ENCODE measurements at places on chromosomes 5 and 9.
A peak's percentile ranks its signal among the peaks of the same experiment; 100 is the strongest.

- DNase-seq = no peak
Observed at GRCh38 chr5:74581988-74582365, 58.6 kb downstream of the ENC1 start.

DNA sequence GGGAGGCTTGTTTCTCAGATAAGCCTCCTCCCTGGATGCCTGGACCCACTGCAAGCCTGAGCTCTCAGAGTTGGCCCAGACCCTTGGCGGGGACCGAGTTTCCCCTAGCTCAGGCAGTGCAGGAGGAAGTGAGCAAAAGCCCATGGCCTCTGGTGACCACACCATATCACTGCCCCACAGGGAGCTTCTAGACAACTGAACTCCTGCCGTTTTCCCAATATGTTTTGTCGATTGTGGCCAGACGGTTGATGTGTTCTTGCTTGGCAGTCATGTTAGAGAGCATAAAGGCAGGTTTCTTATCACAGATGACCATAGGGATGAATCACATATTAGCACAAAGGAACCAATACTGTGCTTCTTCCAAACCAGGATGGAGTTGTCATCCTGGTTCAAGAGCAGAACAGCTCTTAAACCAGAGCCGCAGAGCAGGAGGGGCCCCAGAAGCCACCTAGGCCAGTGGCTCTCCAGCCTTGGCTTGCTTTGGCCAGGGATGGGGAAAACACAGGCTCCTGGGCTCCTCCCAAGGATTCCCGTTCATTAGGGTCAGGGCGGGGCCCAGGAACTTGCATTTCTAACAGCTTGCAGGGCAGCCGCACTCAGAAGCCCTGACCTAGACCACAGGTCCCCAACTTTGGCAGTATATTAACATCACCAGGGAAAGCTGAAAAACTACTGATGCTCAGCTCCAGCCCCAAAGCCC, 113.1 kb upstream of the TBC1D2 start:
- DNase-seq = no peak

DNA sequence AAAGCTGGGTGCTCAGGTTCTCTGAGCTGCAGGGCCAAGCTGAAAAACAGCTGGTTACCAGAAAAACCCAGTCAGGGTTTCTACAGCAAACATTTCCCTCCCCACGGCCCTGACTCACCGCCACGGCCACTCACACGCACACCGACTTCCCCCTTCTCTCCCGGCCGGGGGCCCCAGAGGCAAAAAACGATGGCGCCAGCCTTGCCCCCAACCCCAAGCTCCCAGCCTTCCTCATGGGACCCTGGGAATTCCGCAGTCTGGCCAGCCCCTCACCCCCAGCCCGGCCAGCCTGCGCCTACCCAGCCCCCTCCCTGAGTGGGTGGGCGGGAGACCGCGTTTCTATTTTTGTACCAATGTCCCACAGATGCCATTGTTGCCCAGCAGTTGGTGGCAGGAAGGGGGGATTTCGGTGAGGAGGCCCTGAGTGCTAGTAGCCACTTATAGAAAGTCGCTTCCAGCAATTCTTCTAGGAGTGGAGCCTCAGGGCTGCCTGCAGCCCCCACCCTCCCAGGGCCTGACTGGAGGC, 18.4 kb downstream of the ENG start:
- no peak for DNase-seq

- no peak for DNase-seq
Observed at GRCh38 chr9:8078641-8079140, 279.1 kb upstream of the DMAC1 start.

DNA sequence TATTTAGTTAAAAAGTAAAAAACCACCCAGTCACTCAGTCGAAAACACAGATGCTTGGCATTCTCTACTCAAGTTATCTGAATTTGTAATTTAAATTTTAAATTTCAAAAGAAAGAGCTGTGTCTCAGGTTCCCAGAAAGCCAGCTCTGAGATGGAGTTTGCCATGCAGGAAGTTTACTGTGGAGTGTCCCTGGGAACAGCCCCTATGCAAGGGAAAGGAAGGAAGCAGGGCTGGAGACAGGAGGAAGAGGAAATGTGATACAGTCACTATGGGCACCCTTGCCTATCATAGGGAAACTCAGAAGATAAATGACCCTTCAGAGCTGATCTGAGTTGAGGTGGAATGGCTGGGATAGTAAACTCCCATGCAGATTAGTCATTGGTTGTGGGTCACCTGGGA, 408.8 kb upstream of the ACTBL2 start:
- no peak for DNase-seq

DNA sequence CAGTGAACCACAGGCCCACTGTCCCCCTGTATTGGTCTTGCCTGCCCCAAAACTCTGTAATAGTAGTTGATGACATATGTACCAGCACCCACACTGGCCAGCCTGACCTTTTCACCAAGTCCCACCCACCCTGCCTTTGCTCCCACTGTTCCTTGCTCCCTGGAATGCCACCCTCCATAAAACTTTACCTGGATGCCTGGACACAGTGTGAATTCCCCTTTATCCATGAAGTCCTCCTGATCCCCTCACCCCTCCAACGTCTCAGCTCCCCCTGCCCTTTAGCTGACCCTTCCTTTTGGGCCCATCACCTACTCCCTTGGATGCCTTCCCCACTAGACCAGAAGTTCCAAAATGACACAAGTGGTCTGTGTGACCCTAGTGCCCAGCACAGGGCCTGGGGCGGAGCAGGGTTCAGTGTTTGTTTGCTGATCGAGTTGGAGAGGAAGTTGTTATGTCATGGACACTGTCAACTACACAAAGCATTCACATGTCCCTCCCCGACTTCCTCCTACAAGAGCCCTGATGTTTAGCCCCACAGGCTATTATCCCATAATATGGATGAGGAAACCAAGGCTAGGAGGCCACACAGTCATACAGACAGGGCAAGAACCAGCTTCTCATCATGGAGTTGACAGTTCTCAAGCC, 16.1 kb downstream of the AMBP start:
- no peak for DNase-seq

DNA sequence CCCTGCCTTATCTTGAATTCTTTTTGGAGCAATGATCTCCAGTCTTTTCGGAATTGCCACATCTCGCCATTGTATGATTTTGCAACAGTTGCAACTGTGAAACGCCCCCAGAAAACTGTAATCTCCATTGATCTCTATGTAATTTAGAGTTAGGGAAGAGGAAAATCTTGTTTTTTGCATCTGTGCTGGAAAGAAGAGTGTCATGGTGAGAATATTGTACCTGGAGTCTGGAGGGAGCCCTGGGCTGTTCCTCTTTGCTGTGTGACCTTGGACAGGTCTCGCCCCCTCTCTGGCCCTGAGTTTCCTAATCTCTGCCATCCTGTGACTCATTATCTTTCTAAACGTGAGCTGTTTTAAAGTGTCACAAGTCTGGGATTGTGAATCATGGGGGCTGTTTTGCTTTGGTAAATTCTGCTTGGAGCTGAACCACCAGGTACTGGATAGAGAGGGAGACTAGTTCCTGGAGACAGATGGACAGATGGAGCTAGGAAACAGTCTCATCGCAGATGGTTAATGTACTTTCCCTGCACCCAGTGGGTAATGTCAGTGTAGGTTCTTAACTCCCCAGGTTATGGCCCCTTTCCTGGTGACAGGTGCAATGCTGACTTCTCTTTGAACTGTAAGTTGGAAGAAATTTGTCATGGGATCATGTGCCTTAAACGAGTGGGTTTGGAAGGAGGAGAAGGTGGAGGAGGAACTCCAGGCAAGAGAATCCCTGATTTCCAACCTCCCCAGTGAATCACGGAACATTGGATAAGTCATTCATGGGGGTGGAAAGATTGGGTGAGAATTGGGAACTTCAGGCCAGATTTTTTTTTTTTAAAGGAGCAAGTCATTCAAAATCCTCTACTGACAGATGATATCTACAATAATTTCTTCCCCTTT, 19.6 kb downstream of the PPARGC1B start:
- no peak for DNase-seq

DNA sequence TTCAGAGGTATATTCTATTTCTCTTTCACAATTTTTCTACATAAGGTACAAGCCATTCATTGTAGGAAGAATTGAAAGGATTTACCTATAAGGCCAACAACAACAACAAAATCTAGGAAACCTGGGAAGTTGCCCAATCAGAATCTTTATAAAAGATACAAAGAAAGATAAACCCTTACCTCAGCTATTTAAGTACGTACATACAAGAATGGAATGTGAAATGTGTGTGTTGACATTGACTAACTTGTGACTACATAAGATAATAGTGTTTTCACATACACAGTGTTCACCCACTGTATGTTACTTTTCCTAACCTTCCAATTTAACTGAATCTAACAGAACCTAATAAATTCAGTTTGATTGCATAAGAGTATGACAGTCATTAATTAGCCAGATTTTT, 154.1 kb downstream of the ADAMTS6 start:
- no peak for DNase-seq

DNA sequence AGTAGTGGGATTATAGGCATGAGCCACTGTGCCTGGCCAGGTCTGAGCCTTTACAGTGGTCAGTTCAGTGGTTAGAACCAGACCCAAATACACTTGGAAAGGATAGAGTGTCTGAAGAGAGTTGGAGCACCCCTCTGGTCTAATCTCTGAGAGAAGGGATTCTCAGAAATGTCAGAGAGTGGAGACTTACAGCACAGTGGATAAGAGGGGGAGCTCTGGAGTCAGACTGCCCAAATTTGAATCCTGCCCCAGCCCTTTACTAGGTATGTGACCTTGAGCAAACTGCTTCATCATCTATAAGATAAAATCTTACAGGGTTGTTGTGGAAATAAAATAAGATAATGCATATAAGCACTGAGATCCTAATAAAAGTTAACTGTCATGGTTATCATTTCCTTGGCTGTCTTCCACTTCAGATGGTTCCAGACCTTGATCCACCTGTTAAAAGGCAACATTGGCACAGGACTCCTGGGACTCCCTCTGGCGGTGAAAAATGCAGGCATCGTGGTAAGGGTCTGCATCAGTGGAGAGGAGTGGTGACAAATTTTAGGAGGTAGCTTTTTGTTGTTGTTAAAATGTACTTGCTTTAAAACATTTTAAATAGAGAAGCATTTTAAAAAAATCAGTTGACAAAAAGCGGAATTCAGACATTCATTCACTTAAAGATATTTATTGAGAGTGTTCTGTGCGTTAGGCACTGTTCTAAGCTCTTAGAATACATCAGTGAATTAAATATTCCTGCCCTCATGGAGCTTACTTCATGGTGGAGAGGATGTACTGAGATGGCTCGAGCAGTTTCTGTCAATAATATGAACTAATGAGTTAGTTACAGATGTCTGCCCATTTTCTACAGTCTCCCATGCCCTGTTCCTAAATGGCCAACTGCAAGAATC, 16.0 kb downstream of the SLC36A1 start:
- DNase-seq = no peak

- DNase-seq = peak; percentile 43
Observed at GRCh38 chr9:130042406-130042884, 544 bp downstream of the FNBP1 start.

DNA sequence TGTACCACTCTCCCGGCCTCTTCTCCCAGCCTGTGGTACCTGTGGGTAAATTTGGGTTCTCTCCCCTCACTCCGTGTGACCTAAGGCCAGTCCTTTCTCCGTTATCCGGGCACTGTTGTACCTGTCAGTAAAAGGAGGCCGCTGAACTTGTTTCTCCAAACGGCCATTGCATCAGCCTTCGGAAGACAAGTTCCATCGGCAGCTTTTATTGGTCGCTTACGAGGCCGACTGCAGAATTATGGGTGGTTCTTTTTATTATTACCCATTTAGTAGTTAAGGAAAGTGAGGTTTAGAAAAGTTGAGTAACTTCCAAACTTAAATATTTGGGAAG, 558 bp downstream of the GRPEL2 start:
- no peak for DNase-seq

GRCh38 chr5:150469718-150470469, 20.4 kb upstream of the RPS14 start:
- DNase-seq = no peak

DNA sequence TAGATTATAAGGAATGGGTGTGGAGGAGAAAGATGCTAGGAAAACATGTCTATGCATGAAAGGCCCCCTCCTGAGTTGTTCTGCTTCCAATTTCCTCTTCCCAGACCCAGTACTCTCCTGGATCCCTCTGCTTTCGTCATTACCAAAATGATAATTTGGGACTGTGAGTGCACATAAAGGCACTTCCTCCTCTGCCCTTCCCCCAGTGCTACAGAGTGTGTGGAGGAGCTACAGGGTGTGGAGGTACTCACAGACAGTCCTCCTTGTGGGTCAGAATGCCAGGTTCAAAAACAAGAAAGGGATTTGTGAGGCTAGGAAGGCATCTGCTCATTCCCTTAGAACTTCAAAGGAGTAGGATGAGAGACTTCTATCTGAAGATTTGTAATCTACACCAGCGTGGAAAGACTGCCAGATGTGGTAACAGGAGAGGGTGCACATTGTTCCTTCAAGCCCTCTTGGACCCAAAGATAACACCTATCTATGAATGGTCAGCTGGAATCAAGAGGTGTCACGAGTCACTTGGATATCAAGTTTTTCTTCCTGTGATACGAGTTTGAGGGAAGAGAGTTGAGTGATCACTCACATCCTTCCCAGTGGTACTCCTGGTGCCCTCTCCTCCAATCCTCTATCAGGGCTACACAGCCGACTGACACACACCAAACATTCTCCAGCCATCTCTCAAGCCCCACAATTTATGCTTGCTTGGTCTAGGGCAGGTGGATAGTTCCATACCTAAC, 201.1 kb downstream of the EPB41L4A start:
- DNase-seq = no peak

DNA sequence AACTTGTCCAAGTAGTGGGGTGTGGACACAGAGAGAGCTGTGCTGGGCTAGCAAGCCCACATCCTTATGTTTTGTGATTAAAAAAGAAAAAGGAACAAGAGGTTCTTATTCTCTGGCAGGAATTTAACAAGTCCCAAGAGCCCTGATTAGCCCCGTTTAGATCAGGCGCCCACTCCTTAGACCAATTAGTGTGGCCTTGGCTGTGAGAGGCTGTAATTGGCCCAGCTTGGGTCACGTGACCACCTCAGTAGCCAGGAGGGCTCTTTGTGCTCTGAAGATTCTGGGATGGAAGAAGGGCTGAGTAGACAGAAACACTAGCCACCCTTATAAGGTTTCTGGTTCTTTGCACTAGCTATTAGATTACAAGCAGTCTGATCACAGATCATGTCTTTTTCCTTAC, 31.1 kb downstream of the GCNT4 start:
- DNase-seq = no peak

- no peak for DNase-seq
Observed at GRCh38 chr5:57406641-57407040, 76.0 kb downstream of the ACTBL2 start.

DNA sequence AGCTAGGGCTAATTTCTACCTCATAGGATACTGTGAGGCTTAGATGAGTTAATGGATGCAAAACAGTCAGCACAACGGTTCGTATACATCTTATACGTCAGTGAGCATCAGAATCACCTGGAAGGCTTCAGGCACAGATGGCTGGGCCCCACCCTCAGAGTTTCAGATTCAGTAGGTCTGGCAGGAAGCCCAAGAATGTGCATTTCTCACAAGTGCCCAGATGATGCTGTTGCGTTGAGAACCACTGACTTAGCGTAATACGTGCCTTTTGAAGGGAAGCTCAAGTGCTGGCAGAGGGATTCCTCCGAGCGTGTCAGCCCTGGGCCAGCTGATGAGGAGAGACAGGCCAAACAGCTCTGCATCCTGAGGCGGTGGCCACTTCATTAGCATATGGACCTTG, 117.1 kb upstream of the WWC1 start:
- DNase-seq = no peak

GRCh38 chr9:129402371-129402739, 218.5 kb downstream of the C9orf50 start:
- DNase-seq = no peak

- peak; percentile 12 for DNase-seq
Observed at GRCh38 chr5:78295035-78295961, 800 bp upstream of the AP3B1 start.
